ENCODE measurements at places on chromosomes 5 and 9. TPM values are rescaled to one million over a fixed set of nuclear protein-coding genes. Genes with fewer than 3 reads are reported as not detected.

GRCh38 chr5:158032246-158032645 is 173.3 kb upstream of the CLINT1 start:
- no peak overlapping the region for H3K27ac ChIP-seq
- H3K4me1 ChIP-seq: 0 out of 2 replicates have a peak, but pooled peaks cover 8% of the 10 kb centered on the region
- no peaks in the 10 kb centered on the region for H3K27me3 ChIP-seq
- no peak for DNase-seq
- H3K4me3 ChIP-seq: no peak overlapping the region

DNA sequence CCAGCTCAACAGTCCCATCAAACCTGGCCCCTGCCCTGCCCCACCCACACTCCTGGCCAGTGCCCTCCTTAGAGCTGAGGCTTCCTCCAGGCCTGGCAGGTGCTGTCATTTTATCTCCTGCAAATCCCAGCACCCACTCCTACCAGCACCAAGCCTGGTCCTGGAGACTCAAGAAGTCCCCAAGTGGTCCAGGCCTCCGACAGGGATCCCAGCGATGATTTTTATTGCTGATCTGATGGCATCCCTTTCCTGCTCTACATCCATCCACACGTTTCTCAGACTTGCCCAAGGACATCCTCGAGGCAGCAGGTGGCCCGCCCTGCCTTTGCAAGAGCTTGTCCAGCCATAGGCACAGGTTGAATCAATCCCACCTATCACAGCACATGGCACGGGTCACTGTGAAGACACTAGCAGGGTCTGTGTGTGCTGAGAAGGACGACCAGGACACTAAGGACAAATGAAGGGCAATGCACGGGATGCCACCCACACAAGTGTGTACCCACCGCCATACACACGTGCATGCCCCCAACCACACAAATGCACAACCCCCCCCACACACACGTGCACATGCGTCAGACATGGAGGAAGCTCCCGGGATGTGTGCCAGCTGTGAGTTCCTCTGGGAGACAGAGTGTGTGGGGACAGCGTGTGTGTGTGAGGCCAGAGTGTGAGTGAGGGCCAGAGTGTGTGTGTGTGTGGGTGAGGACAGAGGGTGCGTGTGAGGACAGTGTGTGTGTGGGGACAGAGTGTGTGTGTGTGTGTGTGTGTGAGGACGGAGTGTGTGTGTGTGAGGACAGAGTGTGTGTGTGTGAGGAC is 62.4 kb upstream of the UBAC1 start:
- no peaks in the 10 kb centered on the region for H3K27me3 ChIP-seq
- H3K4me3 ChIP-seq: no peak overlapping the region
- H3K4me1 ChIP-seq: peaks cover 12% of the 10 kb centered on the region
- H3K27ac ChIP-seq: no peak overlapping the region

GRCh38 chr5:35926389-35927051 is 11.9 kb downstream of the CAPSL start:
- no peak overlapping the region for H3K27ac ChIP-seq
- H3K36me3 ChIP-seq: no peaks in the 10 kb centered on the region

- no peak overlapping the region for H3K27ac ChIP-seq
- no peaks in the 10 kb centered on the region for H3K36me3 ChIP-seq
- no peaks in the 10 kb centered on the region for H3K4me1 ChIP-seq
Observed at GRCh38 chr5:20572614-20573013, 584.6 kb upstream of the CDH18 start.

The WNK2 gene
- total RNA-seq: 102 TPM

DNA sequence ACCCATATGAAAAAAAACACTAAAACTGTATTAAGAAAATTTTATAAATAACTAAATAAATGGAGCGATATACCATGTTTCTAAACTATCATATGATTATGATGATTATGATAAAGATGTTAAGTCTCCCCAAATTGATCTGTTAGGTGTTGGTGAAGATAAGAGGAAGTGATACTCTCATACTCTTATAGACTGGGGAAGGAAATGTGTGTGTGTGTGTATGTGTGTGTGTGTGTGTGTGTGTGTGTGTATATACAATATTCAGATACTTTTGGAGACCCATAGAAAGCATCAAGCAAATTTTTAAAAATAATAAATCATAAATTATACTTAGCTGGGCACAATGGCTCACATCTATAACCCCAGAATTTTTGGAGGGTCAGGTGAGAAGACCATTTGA is 62.9 kb downstream of the TMEM232 start:
- H3K27ac ChIP-seq: no peak overlapping the region
- peaks cover 17% of the 10 kb centered on the region for H3K4me1 ChIP-seq
- no peak overlapping the region for H3K4me3 ChIP-seq
- H3K36me3 ChIP-seq: no peaks in the 10 kb centered on the region
- no peak for DNase-seq
- H3K27me3 ChIP-seq: no peaks in the 10 kb centered on the region

- H3K4me3 ChIP-seq: no peak overlapping the region
- peaks cover 38% of the 10 kb centered on the region for H3K4me1 ChIP-seq
- H3K27ac ChIP-seq: peak overlapping the region; percentile 14
- H3K27me3 ChIP-seq: no peaks in the 10 kb centered on the region
- H3K36me3 ChIP-seq: no peaks in the 10 kb centered on the region
Observed at GRCh38 chr9:96587338-96588315, 32.0 kb downstream of the CDC14B start.

DNA sequence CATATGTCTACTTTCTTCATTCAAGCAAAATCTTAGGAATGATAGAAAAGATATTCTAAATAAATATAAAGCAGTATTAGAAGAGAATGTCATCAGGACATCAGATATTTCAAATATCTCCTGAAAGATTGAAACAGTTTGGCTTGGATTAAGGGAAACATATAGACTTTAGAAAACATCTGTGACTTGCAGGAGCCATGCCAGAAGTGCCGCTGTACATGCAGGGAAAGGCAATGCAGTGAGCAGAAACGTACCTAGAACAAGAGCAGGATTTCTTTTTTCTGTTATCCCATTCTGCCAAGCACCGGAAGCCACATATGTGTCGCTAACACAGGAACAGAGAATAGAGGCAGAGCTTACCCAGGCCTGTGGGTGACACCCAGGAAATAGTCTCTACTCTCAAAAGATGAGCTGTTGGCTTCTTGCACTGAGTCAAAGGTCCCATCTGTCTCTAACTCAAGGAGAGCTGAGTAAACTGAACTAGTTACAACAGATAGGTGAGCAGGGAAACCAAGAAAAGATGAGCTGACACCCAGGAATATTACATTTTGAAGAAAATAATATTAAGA is 5.8 kb downstream of the ADAMTS19 start:
- no peak overlapping the region for H3K4me3 ChIP-seq
- H3K36me3 ChIP-seq: no peaks in the 10 kb centered on the region
- peaks cover 12% of the 10 kb centered on the region for H3K27me3 ChIP-seq
- H3K4me1 ChIP-seq: peaks cover 7% of the 10 kb centered on the region
- DNase-seq: no peak

GRCh38 chr9:107635803-107636174 is 146.2 kb upstream of the KLF4 start:
- DNase-seq: no peak
- H3K27me3 ChIP-seq: peaks cover 17% of the 10 kb centered on the region
- no peak overlapping the region for H3K4me3 ChIP-seq
- no peak overlapping the region for H3K27ac ChIP-seq
- H3K36me3 ChIP-seq: peaks cover 5% of the 10 kb centered on the region

The PCDHGC5 gene
- total RNA-seq: 0.54 TPM

DNA sequence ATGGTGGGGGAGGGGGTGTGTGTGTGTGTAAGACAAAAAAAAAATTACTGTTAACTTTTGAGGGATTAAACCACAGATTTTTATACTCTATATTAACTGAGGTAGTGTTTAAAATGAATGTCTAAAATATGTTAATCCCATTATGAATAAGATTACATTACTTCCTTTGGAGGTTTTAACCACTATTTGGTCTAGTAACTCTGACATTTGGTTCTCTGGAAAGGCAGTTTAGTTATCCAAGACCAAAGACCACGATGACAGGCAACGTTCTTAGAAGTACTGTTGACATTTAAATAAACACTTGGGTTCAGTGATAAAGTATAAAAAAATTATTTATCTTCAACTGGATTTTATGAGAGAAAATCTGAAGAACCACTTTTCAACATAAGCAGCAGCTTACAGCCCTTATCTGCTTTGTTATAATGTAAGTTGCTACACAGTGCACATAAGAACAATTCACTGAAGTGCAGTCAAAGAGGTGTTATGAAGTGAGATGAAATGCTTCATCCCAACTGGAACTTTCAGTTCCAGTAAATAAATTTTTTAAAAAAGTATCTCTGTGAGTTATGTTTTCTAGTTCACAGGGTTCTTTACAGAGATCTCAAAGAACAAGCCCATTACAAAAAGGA is 94.5 kb downstream of the OSMR start:
- H3K27ac ChIP-seq: no peak overlapping the region
- no peak for DNase-seq
- no peak overlapping the region for H3K4me3 ChIP-seq

The C5orf58 gene
- not detected for total RNA-seq

DNA sequence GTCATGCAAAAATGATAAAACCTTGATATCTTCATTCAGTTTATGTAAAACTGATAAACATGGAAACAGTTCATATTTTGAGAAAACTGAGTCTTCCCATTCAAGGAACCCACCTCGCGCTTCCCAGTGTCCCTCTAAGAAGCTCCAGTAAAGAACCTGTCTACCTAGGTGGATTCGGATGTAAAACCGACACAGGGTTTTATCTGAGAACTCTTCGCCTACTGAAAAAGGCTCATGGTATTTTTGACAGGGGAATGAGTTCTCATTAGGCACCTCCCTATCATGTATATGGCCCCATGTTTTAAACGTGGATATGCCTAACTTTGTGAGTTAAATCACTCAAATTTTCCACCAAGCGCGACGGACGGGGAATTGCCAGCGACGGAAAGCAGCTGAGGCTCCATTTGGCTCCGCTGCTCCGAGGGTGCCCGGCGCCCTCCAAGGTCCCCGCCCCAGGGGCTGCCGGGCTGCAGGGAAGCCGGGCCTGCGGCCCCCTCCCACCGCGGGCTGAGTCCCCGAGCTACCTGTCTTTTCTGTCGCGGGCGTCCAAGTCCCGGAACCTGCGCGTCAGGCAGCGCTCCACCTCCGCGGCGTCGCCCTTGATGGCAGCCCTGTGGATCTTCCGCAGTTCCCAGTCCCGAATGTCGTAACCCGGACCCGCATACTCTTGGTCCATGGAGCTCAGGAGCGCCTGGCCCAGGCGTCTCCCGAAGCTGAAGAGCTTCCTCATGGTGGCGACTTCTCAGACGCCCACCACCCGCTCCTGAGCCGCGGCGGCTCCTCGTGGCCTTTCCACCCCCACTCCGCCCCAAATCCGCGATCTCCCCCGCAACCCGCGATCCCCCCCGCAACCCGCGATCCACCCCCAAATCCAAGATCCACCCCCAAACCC is 594 bp downstream of the ANKRD18A start:
- no peak overlapping the region for H3K27ac ChIP-seq
- H3K4me3 ChIP-seq: peak overlapping the region; percentile 65
- DNase-seq: peak; percentile 42
- H3K4me1 ChIP-seq: peaks cover 5% of the 10 kb centered on the region
- H3K27me3 ChIP-seq: peaks cover 63% of the 10 kb centered on the region

GRCh38 chr5:149011084-149011483 is 51.8 kb downstream of the SH3TC2 start:
- no peak overlapping the region for H3K27ac ChIP-seq
- DNase-seq: no peak
- H3K4me1 ChIP-seq: no peaks in the 10 kb centered on the region
- no peak overlapping the region for H3K4me3 ChIP-seq
- no peaks in the 10 kb centered on the region for H3K27me3 ChIP-seq
- no peaks in the 10 kb centered on the region for H3K36me3 ChIP-seq

GRCh38 chr9:122261469-122261881 is 3.2 kb downstream of the RBM18 start:
- peaks cover 22% of the 10 kb centered on the region for H3K4me1 ChIP-seq
- no peak for DNase-seq
- H3K36me3 ChIP-seq: peaks cover 8% of the 10 kb centered on the region
- no peak overlapping the region for H3K27ac ChIP-seq
- H3K4me3 ChIP-seq: no peak overlapping the region
- no peaks in the 10 kb centered on the region for H3K27me3 ChIP-seq

DNA sequence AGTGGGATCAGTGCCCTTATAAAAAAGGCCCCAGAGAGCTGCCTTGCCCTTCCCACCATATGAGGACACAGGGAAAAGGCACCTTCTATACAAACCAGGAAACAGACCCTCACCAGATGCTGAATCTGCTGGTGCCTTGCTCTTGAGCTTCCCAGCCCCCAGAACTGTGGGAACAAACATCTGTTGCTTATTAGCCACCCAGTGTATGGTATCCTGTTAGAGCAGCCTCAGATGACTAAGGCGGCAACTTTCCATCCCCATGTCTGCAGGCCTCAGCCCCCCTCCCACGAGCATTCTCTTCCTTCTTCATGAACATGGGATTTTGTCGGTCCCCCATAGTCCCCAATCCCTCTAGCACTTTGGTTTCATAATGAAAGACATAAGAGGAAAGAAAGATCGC is 202.5 kb upstream of the GAS1 start:
- peaks cover 21% of the 10 kb centered on the region for H3K27me3 ChIP-seq
- H3K27ac ChIP-seq: no peak overlapping the region
- no peaks in the 10 kb centered on the region for H3K36me3 ChIP-seq
- no peak overlapping the region for H3K4me3 ChIP-seq

The SLC1A3 gene
- total RNA-seq: 27.2 TPM

The PDE8B gene
- total RNA-seq: 0.54 TPM

DNA sequence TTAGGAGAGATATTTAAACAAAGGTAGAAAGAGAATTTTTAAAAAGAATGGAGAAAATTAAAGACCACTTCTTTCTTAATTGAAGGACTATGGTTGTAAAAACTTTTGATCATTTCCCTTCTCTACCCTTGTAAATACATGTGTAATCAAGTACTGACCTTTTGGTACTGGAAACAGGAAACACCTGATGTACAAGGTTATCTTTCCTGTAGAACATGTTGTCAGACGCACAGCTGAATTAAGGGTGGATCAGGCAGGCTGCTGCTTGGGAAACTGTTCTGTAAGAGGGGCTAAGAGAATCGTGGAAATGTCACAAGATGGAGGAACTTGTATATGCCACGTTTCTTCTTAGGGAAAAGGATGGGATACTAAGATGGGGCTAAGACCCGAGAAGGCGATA is 341.6 kb downstream of the ZNF608 start:
- H3K36me3 ChIP-seq: no peaks in the 10 kb centered on the region
- H3K27me3 ChIP-seq: no peaks in the 10 kb centered on the region
- H3K4me1 ChIP-seq: no peaks in the 10 kb centered on the region
- no peak overlapping the region for H3K27ac ChIP-seq

- no peak overlapping the region for H3K27ac ChIP-seq
- peaks cover 10% of the 10 kb centered on the region for H3K4me1 ChIP-seq
- H3K27me3 ChIP-seq: no peaks in the 10 kb centered on the region
- peak; percentile 24 for DNase-seq
- no peak overlapping the region for H3K4me3 ChIP-seq
Observed at GRCh38 chr9:125476645-125477044, 215.0 kb downstream of the GAPVD1 start.

The KIF4B gene
- total RNA-seq: not detected

The SLC6A7 gene
- total RNA-seq: not detected

- no peaks in the 10 kb centered on the region for H3K27me3 ChIP-seq
- DNase-seq: no peak
- no peak overlapping the region for H3K4me3 ChIP-seq
- H3K27ac ChIP-seq: no peak overlapping the region
- H3K36me3 ChIP-seq: no peaks in the 10 kb centered on the region
Observed at GRCh38 chr5:113660706-113661250, 147.3 kb downstream of the YTHDC2 start.

- H3K4me1 ChIP-seq: peaks cover 24% of the 10 kb centered on the region
- H3K36me3 ChIP-seq: no peaks in the 10 kb centered on the region
- H3K27ac ChIP-seq: no peak overlapping the region
- DNase-seq: no peak
- no peak overlapping the region for H3K4me3 ChIP-seq
Observed at GRCh38 chr5:137737349-137738131, 1.7 kb upstream of the KLHL3 start.
